ENCODE measurements at places on chromosomes 4 and X. TPM values are rescaled to one million over a fixed set of nuclear protein-coding genes. Genes with fewer than 3 reads are reported as not detected.
A peak's percentile ranks its signal among the peaks of the same experiment; 100 is the strongest.

TNMD gene
- 1.2 TPM for polyA plus RNA-seq

GRCh38 chr4:9704551-9705332 is 76.7 kb upstream of the DRD5 start:
- DNase-seq: no peak

DNA sequence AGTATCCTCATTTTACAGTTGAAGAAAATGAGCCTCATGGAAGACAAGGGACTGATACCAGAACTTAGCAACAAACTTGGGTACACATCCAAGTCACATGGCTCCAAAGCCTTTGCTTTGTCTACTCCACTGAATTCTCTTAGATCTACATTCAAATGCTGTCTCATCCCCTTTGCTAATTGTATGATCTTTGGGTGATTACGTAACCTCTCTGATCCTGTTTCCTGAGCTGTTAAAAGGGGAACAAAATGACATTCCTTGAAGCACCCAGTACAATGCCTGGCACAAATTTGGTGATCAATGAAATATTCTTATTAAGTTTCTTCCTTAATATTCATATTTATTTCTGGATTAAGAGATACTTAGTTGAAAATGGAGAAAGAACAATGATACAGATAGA is 5.9 kb upstream of the HPGD start:
- no peak for DNase-seq

- DNase-seq: no peak
Measured at GRCh38 chrX:46044486-46044885, 500.7 kb downstream of the ZNF674 start.

- DNase-seq: no peak
Measured at GRCh38 chr4:174324236-174324635, 40.5 kb downstream of the CEP44 start.

DNA sequence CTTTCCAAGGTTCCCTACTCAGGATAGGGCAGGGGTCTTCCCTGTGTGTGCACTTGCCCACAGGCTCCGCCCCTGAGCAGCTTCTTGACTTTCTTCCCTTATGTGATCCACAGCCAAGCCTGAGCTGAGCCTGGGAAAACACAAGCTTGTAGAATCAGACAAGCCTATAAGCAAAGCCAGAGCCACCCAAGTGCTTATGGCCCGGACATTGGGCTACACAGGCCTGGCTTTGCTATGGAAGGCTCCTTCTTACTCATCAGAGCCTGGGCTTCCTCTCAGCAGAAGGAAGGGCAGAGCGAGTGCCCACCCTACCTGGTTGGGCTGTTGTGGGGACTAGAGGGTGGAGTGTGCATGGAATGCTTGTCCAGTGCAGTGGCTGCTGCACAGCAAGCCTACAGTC is 1.3 kb upstream of the TNIP2 start:
- no peak for DNase-seq

TCEAL4 gene
- polyA plus RNA-seq: 102 TPM

DNA sequence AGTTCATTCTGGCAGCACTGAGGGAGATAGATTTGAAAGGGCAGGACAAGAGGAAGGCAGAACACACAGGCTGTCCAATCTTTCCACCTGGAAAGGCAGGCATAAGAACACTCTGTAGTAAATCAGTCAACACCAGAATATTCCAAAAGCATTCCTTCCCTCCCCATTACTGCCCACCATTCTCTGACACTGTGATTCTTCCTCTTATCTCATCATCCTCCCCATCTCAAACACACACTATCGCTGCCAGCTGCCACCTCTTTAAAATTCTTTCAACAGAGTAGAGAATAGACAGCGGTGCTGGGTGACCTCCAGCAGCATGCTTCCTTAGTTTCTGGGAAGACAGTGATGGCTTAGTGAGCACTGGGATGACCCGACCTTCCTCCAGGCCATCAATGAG is 53.7 kb upstream of the MYOZ2 start:
- no peak for DNase-seq

DNA sequence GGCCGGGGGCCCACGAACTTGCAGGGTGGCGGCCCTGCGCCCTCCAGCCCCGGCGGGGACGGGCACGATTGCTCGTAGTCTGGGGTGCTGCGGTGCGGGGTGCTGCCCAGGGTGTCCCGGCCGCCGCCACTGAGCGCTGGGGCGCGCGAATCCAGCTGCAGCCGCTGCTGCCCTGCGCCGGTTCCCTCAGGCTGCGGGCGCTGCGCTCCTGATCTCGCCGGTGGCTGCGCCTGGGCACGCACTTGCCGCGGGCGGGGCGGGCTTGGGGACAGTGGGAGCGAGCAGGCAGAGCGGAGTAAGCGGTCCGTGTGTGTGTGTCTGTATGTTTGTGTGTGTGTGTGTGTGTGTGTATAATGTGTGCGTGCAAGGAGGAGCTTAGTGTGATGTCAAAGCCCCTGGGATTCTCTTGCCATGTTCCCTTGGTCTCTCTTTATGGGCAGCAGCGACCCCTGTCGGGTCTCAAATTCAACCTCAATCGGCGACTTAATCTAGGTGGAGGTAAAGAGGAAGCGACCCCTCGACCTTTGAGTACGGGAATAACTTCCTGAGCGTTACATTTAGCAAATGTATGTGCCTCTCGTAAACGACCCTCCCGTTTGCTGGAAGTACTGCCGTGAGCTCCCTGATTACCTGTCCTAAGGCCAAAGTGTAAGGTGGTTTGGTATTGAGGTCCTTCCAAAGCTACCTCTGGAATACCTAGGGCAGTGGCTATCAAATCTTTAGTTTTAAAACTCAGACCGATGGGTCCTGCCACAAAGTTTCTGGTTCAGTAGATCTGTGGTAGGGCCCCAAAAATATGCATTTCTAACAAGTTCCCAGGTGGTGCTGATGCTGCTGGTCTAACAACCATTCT is at the start of gene RNF150:
Gene RNF150 (minus strand): TSS at position 324 of the 853 bp plus-strand sequence.
- DNase-seq: peak; percentile 62

GRCh38 chr4:163590103-163590502 is 95.6 kb downstream of the TMA16 start:
- DNase-seq: no peak

DNA sequence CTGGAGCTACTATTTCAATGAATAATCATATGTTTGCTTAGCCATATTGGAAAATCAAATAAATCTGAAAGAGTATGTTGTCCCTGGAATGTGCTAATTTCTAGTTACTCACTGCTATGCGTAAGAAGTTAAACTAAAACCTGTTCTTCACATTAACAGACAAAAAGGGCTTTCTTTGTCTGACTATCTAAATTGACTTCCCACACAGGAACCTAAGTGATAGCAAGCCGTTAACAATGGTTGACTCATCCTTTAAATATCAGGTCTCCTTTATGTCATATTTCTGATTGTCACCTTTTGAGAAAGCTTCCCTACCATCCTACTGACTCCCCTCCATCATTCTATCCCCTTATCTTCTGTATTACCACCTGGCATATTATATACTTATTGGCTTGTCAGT is 81.4 kb downstream of the AMELX start:
- no peak for DNase-seq

EIF1AX gene
- polyA plus RNA-seq: 87.2 TPM

DNA sequence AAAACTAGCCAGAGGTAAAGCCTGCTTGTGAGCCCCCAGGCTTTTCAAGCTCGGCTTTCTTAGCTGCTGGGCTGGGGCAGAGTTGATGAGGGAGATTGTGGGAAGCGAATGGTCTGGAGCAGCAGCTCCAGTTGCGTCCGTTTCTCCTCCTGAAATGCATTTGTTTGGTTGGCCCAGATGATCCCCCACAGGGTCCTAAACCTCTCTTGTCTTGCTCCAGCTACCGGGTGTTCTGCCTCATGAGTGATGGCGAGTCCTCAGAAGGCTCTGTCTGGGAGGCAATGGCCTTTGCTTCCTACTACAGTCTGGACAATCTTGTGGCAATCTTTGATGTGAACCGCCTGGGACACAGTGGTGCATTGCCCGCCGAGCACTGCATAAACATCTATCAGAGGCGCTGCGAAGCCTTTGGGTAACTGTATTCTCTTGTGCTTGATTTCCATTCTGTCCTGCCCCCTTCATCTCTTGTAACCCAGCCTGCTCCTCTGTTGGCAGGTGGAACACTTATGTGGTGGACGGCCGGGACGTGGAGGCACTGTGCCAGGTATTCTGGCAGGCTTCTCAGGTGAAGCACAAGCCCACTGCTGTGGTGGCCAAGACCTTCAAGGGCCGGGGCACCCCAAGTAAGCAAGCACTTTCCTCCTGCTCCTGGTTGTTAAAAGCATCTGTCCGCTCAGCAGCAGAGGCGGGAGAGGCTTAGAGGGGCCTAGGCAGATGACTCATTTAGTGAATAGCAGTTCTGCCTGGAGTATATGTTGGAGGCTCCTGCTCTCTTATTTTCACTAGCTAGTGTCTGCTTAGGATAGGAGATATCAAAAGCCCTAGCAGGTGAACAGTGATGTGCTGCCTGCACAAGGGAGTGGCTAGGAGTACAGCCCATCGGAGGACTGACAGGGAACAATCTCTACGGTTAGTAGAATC is 15.3 kb downstream of the TKTL1 start:
- DNase-seq: no peak

- DNase-seq: no peak
Measured at GRCh38 chr4:102629673-102630072, 128.5 kb downstream of the NFKB1 start.

DNA sequence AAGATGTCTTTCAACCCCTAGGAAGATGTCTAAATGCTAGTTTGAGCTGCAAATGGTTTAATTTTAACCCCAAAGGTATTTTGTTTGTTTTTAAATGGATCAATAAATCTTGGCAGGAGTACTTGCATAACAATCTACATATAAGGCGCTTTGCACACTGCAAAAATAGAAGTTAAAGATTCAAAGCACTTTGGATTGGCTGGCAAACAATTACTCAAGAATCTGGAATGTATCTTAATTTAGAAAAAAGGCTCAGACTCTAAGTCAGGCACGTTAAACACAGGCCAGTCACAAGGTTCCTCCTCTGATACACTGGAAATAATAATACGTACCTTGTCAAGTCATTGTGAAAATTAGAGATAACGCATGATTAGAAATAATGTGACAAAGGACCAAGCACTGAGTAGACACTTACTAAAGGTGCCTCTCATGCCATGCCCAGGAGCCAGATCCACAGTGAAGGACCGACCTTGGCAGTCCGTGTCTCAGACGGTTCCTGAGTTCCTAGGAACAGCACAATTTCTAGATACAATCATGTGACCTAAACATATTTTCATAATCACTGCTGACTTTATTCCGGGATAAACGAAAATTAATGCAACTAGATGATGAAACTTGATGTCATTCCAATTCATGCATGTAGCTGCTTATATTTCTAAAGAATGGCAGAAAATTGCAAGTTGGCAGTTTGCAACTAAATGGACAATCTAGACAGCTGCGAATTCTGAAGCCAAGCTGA is 49.6 kb downstream of the PROM1 start:
- no peak for DNase-seq

DNA sequence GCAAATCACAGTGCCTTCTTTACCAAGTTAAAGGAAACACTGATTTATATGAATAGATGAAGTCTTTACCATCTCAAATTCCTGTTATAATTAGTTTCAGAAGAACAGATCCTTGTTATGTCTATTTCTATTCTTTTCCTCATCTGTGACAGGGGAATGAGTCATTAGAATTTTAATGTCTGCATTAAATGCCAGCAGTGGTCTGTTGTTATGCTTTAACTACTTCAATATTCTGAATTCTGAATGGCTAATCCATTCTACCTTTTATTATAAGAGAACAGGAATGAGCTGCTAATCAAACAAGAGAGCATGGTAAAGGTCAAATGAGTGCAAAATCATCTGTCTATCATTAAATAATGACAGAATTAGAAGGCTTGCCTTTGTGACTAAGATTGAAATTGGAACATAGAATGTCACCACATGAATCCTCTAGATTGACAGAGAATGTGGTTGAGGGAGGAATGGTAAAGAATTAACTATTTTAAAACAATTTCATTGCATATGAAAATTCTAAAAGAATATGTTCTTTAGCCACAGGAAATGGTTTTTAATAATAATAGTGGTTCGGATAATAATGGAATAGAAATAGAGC is 935.5 kb downstream of the ADGRL3 start:
- no peak for DNase-seq

Data from large intestine (tissue), 12 donors.